ENCODE measurements at places on chromosomes 1 and 21. TPM values are rescaled to one million over a fixed set of nuclear protein-coding genes. Genes with fewer than 3 reads are reported as not detected.

Gene SLAMF9
- not detected for total RNA-seq

Gene FAM43B
- 2.2 TPM for total RNA-seq

Gene CFHR5
- total RNA-seq, result not detected

Gene PYCR2
- 63.7 TPM for total RNA-seq

Gene TFF2
- not detected for total RNA-seq

Gene CFHR1
- not detected for total RNA-seq

Gene NBPF4
- not detected for total RNA-seq

Gene MASP2
- not detected for total RNA-seq

Gene UCK2
- total RNA-seq, result 10.6 TPM

Gene SAMD11
- total RNA-seq, result 1.1 TPM

Gene DDR2
- 16.1 TPM for total RNA-seq

Gene LDLRAD1
- not detected for total RNA-seq

Gene TRIM46
- total RNA-seq, result not detected

Gene PTCH2
- total RNA-seq, result 0.32 TPM

Gene ABCG1
- 21.4 TPM for total RNA-seq

Gene PCAT6
- total RNA-seq, result 0.86 TPM

Gene KPRP
- total RNA-seq, result not detected

Gene FMO5
- total RNA-seq, result 0.22 TPM

Gene KANK4
- total RNA-seq, result 0.09 TPM

Gene TTC39A
- total RNA-seq, result 14.5 TPM

Gene PROK1
- 0.17 TPM for total RNA-seq
